ENCODE measurements at places on chromosomes 1 and 21. TPM values are rescaled to one million over a fixed set of nuclear protein-coding genes. Genes with fewer than 3 reads are reported as not detected.

DNA sequence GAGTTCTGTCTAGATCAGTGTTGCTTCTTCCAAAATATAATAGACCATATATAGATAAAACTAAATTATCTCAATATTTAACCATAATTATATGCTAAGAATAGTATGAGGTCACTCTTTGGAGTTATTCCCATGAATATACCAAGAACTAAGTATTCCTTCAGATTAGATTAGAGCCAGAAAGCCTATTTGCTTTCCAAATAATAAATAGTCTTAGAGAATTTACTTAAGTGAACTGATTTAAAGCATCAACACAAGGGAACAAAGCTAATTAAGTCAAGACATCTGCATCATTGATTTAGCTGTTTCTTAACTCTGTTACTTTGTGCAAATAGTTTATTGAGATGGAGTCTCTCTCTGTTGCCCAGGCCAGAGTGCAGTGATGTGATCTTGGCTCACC lies 35.7 kb downstream of the FNBP1L start:
- no peak for DNase-seq

DNA sequence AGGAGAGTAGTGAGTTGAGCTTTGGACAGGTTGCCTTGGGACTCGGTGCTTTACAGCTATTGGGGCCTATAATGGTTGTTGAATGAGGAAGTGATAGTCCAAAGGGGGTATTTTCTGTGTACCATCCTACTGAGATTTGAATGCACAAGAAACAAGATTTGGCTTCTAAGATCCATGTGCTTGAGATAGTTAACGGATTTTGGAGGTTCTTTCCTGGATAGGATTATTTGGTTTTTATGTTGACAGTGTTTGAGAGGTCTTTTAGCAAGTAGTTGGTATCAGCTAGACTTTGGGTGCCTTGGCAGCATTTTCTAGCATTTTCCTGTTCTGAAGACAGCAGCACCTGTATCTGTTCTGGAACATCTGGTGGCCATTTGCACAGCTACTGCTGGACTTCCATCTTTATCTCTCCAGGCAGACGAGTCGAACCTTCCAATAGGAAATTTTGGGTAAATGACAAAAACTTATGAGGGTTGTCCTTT lies 3.6 kb upstream of the SCAF4 start:
- no peak for DNase-seq

DNA sequence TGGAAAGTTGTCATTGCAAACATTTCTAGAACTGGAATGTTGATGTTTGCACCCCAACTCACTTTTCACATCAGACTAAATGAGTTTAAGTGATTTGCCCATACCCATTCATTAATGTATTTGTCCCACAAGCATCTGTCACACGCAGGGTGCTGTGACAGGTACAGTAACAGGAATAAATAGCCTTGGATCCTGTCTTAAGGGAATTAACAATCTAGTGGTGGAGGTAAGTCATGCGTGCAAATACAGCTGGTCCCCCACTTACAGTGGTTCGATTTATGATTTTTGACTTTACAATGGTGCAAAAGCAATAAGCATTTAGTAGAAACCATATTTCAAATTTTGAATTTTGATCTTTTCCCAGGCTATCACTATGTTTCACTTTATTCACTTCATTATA lies 17.5 kb upstream of the PRDM2 start:
- no peak for DNase-seq

GRCh38 chr1:182406012-182406411 lies 5.5 kb upstream of the TEDDM1 start:
- no peak for DNase-seq

- DNase-seq = no peak
Measured at GRCh38 chr1:31848381-31848897, 32.6 kb upstream of the SPOCD1 start.

- no peak for DNase-seq
Measured at GRCh38 chr1:152227310-152227928, 3.4 kb upstream of the HRNR start.

- peak; percentile 95 for DNase-seq
Measured at GRCh38 chr1:235919127-235919832, 52.6 kb upstream of the LYST start.

DNA sequence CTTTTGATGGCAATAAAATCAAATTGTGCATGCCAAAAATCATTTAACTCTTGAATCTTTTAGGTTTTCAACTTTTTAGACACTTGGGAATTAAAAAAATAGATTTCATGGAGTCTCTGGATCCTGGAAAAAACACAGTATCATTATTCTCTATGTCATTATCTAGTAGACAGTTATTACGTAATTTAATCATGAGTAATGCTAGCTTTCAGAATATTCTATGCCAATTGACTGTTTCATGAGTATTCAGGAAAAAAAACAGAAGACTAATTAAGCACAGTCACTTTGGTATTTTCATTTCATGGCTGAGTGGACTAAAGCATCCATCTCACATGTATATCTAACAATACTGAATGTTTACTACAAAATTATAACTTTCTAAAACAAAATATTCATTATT lies 44.0 kb downstream of the ODF2L start:
- no peak for DNase-seq

CLDN8 gene
- total RNA-seq = not detected

MATN1 gene
- 0.20 TPM for total RNA-seq

CELA3A gene
- not detected for total RNA-seq

BNIPL gene
- total RNA-seq = not detected

Measured in RPMI7951 (cell line).